Stimulated activated CD8-positive, alpha-beta memory T cell treated with anti-CD3 and anti-CD28 coated beads, Interleukin-2, amount 100 ng/mL, for 1 hour (primary cell): ENCODE measurements at places on chromosomes 5 and 9.

DNA sequence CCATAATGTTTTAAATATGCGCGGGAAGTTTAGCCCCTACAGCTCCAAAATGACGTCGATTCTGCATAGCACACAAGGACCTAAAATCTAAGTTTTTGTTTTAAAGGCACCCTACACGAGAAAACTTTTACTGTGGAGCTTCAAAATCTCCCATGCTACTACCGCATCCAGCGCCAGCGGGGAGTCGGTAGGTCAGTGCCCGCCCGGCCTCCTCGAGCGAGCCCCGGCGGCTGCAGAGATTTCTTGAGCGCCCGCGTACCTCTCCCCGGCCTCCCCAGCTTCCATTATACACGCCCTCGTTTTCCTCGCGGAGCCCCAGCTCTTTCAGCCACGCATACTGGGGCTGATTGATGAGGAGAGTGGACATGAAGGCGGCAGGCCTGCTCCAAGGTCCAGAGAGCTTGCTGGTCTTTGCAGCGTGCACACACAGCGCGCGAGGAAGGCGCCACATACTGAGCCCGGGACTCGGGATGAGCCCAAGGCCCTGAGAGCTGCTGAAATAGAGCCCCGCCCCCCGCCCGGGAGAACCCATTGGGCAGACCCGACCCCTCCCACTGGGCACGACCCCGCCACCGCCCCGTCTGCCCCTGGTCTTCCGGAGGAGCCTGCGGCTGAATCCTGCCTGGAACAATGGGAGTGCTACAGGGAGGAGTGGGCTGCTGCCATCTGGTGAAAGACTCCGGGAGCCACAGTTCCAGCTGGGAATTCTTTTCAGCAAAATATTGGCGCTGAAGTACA is at the start of gene ALDH7A1:
TSS of gene ALDH7A1 (minus strand) at position 472 of the 738 bp plus-strand sequence. CDS start at position 451, 21 bp downstream.
- DNase-seq: no peak

GRCh38 chr9:135000647-135001245 is 83.0 kb upstream of the FCN1 start:
- DNase-seq: no peak

DNA sequence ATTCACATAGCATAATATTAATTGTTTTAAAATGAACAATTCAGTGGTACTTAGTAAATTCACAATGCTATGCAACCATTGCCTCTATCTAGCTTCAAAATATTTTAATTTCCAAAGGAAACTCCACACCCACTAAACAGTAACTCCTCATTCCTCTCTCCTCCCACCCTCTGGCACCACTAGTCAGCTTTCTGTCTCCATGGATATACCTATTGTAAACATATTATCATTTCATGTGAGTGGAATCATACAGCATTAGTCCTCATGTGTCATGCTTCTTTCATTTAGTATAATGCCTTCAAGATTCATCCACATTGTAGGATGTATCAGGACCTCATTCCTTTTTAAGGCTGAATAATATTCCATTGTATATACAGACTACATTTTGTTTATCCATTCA is 48.6 kb downstream of the PHF2 start:
- DNase-seq: no peak

- no peak for DNase-seq
Measured at GRCh38 chr9:19498015-19498414, 89.2 kb downstream of the ACER2 start.

DNA sequence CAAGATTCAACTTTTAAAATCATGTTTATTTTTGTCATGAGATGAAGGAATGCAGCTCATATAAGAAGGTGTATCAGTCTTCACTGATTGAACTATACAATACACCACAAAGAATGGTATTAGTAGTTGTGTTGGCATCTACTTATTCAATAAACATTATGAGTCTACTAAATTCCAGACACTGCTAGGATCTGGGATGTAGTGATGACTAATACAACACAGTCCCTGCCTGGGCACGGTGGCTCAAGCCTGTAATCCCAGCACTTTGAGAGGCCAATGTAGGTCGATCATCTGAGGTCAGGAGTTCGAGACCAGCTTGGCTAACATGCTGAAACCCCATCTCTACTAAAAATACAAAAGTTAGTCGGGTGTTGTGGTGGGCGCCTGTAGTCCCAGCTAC is 171.4 kb upstream of the NFIB start:
- DNase-seq: no peak

GRCh38 chr5:172561151-172561550 is 79.9 kb upstream of the NEURL1B start:
- DNase-seq: no peak

DNA sequence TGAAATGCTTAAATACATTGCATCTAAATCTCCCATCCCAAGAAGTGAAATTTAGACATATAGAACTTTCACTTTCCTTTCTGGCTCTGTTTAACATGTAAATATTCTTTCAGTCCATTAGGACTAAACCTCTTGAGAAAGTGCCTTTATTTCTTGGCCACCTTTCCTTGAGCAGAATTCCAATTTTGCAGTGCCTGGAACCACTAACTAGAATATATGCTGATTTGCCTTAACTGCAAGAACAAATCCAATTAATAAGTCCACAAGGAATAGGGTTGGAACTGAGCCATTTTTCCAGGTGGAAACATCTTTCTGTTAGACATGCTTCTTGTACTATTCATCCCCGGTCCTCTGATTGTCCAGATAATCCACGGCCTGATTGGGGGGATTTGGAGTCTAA is 478.0 kb downstream of the ENC1 start:
- DNase-seq: no peak

DNA sequence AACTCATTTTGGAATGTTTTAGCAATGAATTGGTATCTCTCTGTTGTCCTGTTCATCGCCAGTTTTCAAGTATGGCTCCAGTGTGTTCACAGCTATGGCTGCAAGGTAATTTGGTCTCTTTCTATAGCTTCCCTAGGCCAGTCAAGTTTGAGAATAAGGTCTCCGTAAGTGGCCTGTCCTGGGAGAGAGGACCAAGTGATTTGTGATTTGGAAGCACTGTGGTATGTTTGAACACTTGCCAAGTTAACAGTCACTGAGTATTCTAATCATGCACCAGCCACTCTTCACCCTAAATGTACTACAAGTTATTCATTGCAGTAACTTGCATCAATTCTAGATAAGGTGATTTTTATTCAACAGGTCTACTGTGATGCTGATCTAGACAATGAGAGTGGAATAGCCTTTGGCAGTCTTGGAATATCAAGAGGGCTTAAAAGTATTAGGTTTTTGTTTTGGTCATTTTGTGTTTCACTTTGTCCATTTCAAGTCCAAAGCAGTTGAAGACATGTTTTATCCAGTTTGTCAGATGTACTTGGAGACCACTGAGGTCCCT is 41.1 kb downstream of the G3BP1 start:
- DNase-seq: no peak
